ENCODE measurements at places on chromosomes 11 and 22. TPM values are rescaled to one million over a fixed set of nuclear protein-coding genes. Genes with fewer than 3 reads are reported as not detected.

BTBD18 gene
- polyA plus RNA-seq, result not detected

LRRC74B gene
- 0.03 TPM for polyA plus RNA-seq

CATSPER1 gene
- polyA plus RNA-seq, result 2.2 TPM

DEFB108B gene
- not detected for polyA plus RNA-seq

VPREB1 gene
- polyA plus RNA-seq, result not detected

UQCC3 gene
- 24.8 TPM for polyA plus RNA-seq

FOLH1 gene
- polyA plus RNA-seq, result not detected

KLHL35 gene
- polyA plus RNA-seq, result 1.7 TPM

OR52N1 gene
- polyA plus RNA-seq, result not detected

DNA sequence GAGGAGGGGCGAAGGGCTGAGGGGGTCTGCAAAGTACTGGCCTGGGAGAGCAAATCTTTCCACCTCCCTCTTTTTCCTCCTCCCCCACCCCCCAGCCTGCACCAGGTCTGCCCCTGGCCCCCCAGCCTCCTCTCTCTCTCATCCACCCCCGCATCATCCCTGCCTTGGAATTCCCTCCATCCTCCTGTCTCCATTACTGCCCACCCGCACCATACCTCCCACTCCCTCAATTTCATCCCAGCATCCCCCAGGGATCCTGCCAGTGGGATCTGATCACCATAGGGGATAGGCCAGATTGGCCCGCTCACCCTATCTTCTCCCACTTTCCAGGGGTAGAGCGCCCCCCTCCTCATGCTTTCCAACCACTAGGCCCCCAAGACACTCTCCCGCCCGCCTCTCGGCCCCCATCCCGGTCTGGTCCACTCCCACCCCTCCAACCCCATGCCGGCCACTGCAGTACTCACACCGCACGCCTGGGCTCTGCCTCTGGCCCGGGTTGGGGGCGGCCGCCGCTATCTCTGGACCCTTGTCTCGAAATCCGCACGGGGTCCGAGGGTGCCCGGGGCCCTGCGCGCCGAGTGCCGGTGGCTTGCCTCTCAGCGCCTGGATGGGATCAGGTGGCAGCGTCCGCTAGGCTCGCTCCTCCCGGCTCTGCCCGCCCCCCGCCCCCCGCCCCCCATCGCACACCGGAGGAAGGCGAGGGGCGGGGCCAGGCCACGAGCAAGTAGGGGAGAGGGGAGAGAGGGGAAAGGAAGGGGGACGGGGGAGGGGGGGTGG lies at the start of gene GAL3ST3:
TSS of gene GAL3ST3 (minus strand) at position 615 of the 777 bp plus-strand sequence. CDS start 3,746 bp downstream, outside the sequence.
- DNase-seq, result peak; percentile 90

DNA sequence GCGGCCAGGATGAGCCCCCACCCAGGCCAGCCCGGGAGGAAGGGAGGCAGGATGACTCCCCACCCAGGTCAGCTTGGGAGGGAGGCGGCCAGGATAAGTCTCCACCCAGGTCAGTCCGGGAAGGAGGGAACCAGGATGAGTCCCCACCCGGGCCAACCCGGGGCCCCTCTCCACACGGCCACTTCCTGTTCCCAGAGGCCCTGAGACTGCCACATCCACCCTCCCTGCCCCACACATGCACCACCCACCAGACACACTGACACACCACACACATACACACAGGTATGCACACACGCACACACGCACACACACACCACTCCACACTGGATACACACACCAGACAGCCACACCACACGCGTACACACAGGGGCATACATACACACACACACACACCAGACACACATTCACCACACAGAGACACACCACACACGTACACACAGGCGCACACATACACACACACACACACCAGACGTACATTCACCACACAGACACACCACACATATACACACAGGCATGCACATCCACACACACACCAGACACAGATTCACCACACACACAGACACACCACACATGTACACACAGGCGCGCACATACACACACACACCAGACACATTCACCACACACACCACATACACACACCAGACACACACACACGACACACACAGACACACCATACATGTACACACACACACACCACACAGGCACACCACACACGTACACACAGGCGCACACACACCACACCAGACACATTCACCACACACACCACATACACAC lies 84.9 kb upstream of the PRR5 start:
- peak; percentile 51 for DNase-seq

DNA sequence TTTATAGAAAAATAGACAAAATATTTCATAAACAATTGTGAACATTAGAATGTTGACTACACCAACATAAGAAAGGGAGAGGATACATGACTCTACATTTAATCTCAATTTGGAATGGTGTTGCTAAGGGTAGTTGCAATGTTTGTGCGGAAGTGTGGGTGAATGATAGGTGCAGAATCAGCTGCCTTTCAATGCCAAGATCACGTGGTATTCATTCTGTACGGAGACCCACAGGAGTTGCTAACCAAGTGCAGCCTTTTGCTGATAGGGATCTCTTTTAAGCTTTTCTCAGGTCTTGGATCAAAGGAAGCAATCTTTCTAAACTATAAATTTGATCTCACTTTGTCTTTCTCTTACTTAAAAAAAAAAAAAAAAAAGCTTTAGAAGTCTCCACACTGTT lies 29.8 kb upstream of the CTSC start:
- no peak for DNase-seq

DNA sequence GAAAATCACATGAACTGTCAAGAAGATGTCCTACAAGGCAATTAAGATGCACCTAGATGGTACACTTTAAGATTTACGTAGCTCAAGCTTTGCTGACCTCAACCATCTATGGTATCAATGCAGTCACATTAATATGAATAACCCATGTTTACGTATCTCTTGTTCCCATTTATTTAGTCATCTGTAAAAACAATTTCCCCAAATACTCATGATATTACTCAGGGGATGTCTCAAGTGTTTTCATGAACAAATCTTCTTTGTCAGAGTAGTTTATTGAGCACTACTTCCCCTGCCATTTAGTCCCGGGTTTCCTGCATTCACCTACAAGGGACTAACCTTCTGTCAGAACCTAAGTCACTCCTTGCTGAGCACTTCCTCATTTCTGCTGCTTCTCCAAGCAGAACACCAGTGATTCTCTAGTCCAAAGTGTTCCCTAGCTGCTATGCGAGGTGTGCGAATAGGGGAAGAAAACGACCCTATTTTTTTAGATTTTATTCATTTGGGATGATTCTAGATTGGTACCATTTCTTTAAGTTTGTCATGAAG lies 554.3 kb upstream of the LRRC4C start:
- no peak for DNase-seq

DNA sequence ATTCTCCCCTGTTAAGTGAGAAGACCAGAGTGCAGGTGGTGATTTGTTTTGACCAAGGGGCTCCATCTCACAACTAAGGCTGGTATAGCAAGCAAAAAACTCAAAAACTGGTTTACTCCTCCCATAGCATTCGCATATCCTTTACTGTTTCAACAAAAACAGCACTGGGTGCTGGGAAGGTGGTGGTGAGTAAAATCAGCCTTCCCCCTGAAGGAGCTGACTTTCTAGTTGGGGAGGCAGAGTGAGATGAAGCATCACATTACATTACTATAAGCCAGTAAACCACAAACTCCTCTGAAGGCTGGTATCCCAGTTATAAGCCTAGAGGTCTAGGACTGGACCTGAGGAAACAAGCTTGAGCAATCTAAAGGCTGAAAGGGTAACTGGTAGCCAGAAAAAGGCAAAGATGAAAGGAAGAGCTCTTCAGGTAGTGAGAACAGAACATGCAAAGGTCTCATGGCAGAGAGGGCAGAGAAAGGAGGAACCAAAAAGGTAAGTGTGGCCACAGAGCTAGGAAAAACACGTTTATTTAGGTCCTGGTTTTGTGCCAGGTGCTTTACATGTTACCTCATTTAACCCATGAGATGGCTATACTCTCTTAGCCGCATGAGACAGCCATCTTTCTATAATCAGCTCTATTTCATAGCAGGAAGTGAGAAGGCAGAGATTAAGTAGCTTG lies 22.3 kb downstream of the TMEM123 start:
- no peak for DNase-seq

- DNase-seq, result no peak
Measured at GRCh38 chr11:30125456-30125855, 105.4 kb upstream of the FSHB start.

DNA sequence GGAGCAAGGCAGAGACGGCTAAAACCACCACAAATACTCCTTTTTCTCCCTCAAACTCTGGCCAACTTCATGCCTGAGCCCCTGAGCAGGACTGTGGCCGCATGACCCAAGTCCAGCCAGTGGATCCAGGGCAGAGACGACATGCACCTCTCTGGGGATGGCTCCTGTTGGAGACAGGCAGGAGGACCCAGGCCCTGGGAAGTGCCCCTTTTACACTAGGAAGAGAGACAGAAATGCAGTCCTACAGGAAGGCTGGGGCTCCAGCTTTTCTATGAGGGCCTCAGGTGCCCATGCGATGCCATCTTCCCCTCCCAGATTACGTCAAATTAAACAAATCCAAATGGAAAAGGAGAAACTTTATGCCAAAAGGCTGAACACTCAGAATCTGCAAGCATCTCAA lies 498.0 kb downstream of the BRD1 start:
- no peak for DNase-seq

DNA sequence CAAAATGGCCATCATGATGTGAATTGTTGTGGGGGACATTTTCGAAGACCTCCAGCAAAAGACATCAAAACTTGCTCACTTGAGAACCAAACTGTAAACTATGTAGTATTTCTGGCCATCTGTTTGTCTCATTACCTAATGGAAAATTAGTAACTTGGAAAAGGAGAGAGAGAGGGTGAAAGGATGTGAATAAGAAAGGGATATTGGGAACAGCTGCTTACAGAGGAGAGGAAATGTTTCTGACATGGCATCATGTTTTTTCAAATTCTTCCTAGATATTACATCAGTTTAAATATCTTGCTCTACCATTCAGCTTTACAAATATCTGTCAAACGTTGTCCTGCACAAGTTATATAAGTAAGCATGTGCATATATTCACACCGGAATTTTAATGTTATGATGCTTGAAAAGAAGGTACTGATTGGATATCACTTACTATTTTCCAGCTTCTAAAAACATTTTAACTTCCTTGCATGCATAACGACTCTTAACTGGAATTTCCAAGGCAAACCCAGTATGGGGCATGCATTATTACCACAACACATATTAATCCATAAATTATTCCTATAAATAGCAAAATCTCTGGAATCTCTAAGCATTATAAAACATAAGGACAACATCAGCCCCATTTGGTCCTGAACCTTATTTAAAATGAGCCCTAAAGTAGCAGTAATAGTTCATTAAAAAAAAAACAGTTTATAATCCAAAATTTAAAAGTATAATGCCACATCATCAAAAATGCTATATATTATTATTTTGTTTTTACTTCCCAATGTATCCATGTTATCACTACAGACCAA lies 20.0 kb downstream of the GUCY1A2 start:
- DNase-seq, result no peak

- DNase-seq, result no peak
Measured at GRCh38 chr22:23478175-23478574, 101.9 kb downstream of the IGLL1 start.

DNA sequence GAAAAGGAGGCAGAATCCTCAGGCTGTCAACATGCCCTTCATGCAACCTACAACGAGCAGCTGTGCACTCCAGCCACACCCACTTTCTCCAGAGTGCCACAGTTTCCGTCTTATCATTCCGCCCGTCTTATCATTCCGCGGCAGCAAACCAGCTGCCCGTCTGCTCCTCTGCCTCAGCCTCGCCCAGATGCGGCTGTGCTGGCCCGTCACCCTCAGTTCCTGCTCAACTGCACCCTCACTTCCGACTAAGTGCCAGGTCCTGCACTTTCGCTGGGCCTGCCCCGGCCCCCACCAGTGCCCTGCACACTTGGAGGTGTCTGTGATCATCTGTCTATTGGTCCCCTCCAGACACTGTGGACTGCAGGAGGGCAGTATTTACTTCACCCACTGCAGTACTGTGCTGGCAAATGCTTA lies 43.7 kb downstream of the MICAL3 start:
- peak; percentile 63 for DNase-seq

GRCh38 chr11:63993993-63994392 lies 7.8 kb downstream of the OTUB1 start:
- no peak for DNase-seq

DNA sequence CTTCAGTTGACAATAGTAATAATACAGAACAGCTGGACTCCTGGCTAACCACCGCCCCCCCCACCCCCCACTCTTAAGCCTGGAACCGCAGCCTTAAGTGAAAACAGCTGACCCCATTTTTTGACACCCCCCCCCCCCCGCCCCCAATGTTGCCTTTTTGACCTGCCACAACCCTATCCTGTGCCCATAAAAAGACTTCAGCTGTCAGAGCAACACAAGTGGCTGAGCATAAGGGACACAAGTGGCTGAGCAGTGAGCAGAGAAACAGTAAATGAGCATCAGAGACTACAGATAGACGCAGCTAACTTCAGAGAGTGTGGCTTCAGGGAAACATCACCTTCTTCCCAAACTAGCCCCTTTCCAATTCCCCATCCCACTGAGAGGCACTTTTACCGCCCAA lies 1493.8 kb downstream of the LRRC4C start:
- DNase-seq, result no peak

DNA sequence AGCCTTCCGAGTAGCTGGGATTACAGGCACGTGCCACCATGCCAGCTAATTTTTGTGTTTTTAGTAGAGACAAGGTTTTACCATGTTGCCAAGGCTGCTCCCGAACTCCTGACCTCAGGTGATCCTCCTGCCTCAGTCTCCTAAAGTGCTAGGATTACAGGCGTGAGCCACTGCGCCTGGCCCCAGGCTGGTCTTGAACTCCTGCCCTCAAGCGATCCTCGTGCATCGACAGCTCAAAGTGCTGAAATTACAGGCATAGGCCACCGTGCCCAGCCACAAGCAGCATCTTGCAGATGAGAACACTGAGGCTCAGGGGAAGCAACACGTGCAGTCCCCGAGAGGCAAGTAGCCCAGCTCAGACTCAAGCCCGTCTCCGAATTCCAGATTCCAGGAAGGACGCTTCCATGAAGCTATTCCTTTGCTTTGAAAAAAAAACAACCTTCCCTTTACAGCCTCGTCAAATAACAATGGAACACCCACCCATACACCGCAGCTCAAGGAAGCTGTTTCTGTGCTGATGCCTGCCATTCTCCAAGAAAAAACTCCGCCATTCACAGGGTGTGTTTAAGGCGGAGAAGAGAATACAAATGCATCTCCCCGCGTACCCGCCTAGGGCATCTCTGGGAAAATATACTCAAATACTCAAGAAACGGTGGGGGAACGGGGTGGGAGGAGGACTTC lies 34.5 kb upstream of the PDGFB start:
- DNase-seq, result no peak

DNA sequence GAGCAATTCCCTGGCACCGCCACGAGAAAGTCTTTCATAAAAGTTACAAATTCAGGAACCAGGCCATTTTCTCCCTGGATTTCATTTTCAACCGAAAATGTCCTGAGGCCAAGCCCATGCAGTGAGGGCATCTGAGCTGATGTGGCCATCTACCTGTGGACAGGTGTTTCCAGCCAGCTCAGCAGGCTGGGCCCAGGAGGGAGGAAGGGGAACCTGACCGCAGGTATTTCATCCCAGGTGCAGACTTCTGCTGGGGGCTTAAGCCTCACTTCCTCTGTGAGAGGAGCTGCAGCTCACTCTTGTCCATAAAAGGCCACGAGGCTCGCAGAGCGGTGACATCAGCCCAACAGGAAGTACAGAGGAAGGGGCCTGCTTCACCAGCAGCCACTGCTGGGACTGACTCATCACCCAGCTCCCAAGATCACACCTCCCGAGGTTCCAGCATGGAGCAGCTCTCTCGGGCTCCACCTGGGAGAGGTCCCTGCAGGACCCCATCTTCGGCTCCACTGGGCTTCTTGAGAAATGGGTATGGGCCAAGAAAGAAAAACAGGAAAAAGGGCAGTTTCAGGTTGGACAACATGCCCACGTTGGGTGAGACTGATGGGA lies 56.4 kb downstream of the MYH9 start:
- DNase-seq, result peak; percentile 57

GRCh38 chr11:134741453-134742223 lies 329.6 kb upstream of the B3GAT1 start:
- no peak for DNase-seq

Measured in SK-N-SH (cell line).